Heart left ventricle (tissue), 16 donors: ENCODE measurements at places on chromosomes 5 and 9. TPM values are rescaled to one million over a fixed set of nuclear protein-coding genes. Genes with fewer than 3 reads are reported as not detected.

The TERT gene
- total RNA-seq = not detected

- DNase-seq = no peak
These were observed 26.7 kb downstream of the NDUFS6 start for GRCh38 chr5:1827886-1828397.

The ANKRA2 gene
- total RNA-seq = 14.9 TPM

DNA sequence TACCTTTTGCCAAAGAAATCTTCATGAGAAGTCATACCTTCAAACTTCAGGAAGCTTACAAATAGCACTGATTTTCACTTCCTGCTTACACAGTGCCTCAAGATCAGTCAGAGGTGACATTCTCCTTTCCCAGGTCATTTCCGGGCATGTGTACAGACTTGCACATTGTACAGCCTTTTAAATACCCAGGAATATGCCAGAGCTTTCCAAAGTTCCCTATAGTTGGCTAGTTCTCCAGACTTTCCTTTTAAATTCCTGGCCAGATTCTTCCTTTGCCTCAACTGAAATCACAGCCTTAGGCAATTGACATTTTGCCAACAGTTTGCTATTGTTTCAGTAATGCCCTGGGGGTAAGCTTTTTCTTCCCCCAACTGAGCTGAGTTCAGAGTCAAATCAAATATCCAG lies 47.2 kb downstream of the RFX3 start:
- no peak for DNase-seq

- DNase-seq = no peak
These were observed 140.7 kb upstream of the SPRY4 start for GRCh38 chr5:142465476-142465875.
